NB4 (cell line): ENCODE measurements at places on chromosomes 1 and 21.

DNA sequence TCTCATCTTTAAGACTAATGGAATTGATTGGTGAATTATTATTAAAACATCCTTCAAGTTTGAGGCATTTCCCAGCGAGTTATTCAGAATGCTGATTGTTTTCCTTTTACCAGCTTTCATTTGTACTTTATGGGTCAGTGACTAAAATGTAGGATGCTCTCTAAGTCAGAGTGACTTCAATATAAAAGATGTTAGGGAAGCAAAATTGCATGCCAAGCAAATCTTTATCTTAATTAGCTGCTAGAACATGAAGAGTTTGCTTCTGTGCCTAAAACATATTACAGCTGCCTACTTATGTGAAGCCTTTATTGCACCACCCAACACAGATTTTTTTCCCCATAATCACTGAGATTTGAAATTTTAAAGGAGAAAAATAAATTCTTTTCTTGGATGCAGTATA is 79.8 kb upstream of the CYYR1 start:
- DNase-seq = no peak

DNA sequence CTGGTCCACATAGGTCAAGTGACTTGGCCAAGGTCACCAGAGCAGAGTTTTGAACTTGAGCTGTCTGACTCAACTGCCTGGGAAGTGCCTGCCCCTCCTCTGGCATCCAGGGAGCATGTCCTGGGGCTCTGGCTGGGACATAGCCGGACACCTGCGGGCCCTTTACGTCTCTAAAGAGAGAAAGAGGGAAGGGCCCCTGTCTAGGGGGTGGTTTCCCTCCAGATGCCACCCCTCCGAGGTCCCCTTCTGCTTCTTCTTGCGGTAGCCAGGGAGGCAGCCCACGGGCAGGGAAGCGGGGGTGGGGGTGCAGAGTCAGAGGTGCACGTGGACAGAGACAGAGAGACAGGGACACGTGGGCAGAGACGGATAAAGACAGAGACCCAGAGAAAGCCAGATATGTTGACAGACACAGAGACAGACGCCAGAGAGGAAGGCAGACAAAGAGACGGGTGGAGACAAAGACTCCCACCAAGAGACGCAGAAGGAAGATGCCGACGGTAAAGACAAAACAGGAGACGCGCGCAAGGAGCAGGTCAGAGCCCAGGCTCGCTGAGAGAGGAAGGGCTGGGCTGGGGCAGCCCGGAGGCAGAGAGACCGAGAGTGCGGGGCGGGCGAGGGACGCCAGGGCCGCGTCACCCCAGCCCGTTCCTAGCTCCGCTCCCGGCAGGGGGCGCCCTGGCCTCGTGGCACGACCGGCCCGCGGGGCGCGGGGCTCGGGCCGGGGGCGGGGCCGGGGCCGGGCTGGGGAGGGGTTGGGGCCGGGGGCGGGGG is 458 bp upstream of the ALPL start:
- DNase-seq = peak; percentile 63

- no peak for DNase-seq
Observed at GRCh38 chr1:196861429-196861828, 26.4 kb upstream of the CFHR4 start.

GRCh38 chr1:25657121-25657882 is 40.7 kb downstream of the MAN1C1 start:
- DNase-seq = no peak

DNA sequence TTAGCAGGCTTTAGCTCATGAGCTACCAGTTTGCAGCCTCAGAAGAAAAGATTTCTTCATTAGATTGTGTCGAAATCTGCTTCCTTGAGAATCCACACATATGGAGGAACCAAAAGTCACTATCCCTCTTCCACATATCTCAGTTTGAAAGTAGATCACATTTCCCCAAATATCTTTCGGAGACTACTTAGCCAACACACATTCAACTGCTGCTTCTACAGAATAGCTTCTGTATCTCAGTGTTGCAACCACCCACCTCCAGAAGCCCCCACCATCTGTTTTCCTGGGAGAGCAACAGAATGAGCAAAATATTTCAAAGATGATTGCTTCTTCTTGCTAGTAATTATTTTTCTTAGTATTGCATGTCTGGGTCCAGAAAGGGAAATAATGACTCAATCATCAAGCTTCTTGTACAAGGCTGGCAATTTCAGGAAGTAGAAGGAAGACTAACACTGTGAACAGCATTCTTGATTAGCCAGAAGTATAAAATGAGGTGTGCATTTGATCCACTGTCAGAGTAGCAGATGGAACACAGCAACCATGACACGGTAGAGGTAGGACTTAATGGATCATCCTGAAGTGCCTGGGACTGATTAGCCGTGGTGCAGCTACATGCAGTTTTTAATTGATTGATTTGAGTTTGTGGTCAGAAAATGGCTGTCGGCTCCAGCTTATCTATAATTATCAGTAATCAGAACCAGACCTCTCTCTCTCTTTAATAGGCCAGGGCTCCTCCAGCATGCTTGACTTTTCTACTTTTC is 24.9 kb downstream of the ZC3H11B start:
- DNase-seq = peak; percentile 30
